ENCODE measurements at places on chromosomes 6 and 20. TPM values are rescaled to one million over a fixed set of nuclear protein-coding genes. Genes with fewer than 3 reads are reported as not detected.

The SIRPB1 gene
- 3.7 TPM for total RNA-seq

GRCh38 chr6:7818257-7819214 is 92.1 kb downstream of the TXNDC5 start:
- DNase-seq = no peak
- no peaks in the 10 kb centered on the region for H3K27me3 ChIP-seq
- peak overlapping the region; percentile 27 for H3K27ac ChIP-seq
- no peaks in the 10 kb centered on the region for H3K4me1 ChIP-seq
- H3K4me3 ChIP-seq = no peak overlapping the region

DNA sequence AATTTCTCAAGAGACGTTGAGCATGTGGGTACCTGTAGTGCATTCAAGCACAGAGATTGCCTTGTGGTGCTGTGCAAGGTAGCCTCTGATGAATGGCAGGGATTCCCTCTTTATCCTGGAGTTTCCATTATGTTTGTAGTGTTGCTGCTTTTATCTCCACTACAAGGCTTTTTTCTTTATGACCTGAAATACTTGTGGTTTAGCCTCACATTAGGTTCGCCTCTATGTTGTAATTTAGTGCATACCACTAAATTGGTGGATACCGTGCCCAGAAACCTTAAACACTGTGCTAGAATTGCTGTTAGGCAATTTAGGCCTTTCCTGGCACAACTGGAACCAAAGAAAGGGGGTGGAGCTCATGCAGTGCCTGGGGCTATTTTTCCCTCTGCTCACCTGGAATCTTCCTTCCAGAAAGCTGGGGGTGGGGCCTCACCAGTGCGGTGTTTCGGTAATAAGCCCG is 76.8 kb downstream of the NCOA7 start:
- H3K27me3 ChIP-seq = no peaks in the 10 kb centered on the region
- H3K36me3 ChIP-seq = no peaks in the 10 kb centered on the region
- no peaks in the 10 kb centered on the region for H3K4me1 ChIP-seq
- DNase-seq = no peak
- no peak overlapping the region for H3K27ac ChIP-seq

GRCh38 chr6:29520232-29520631 is 32.5 kb upstream of the MAS1L start:
- DNase-seq = no peak
- H3K27me3 ChIP-seq = no peaks in the 10 kb centered on the region
- H3K4me3 ChIP-seq = no peak overlapping the region
- H3K4me1 ChIP-seq = no peaks in the 10 kb centered on the region

- no peaks in the 10 kb centered on the region for H3K27me3 ChIP-seq
- H3K4me1 ChIP-seq = peaks cover 6% of the 10 kb centered on the region
- no peak overlapping the region for H3K27ac ChIP-seq
- H3K4me3 ChIP-seq = no peak overlapping the region
These were observed 18.9 kb downstream of the ZNF831 start for GRCh38 chr20:59182401-59183044.
